Epithelial cell of esophagus (primary cell): ENCODE measurements at places on chromosomes 2 and 18.

GRCh38 chr2:36361396-36361795 is 5.8 kb downstream of the CRIM1 start:
- peak; percentile 55 for DNase-seq

GRCh38 chr2:204535356-204535755 is 9.9 kb upstream of the PARD3B start:
- no peak for DNase-seq

GRCh38 chr2:160916300-160916699 is 243.9 kb upstream of the TANK start:
- DNase-seq = no peak

GRCh38 chr2:151262629-151263028 is 966 bp upstream of the RBM43 start:
- no peak for DNase-seq

- DNase-seq = no peak
Measured at GRCh38 chr2:168234407-168235085, 12.8 kb downstream of the STK39 start.

DNA sequence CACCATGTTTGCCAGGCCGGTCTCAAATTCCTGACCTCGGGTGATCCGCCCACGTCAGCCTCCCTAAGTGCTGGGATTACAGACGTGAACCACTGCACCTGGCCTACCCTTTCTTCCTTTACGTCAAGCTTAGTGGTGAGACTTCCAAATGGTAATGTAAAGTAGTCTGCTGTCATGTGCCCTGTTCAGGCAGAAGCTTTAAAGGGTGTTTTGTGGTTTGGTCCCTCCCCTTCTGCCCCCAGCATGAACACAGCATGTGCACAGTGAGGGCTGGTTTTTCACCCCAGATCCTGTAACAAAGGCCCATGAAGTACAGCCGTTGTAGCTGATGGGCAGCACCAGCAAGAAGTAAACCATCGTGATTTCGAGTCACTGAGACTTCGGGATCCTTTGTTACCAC is 2.7 kb upstream of the DTYMK start:
- DNase-seq = no peak

GRCh38 chr2:38485734-38486133 is 108.7 kb upstream of the ATL2 start:
- DNase-seq = no peak

DNA sequence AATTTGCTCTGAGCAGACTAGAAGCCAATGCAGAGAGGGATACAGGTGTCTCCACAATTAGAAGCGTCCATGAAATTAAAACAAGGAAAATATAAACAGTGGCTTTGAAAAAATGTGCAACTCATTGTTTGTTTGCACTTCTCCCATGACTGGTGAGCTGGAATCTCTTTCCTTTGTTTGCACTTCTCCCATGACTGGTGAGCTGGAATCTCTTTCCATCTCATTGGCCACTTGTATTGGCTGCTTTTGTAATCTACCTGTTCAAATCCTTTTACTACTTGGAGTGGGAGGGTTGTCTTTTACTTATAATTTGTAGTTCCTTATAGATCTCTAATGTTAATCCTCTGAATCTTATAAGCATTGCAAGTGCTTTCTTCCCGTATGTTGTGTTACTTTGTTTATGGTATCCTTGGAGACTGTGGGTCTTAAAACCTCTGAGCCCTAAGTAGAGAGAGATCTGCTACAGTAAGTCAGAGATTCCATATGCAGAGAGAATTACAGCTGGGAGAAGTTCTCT is 94.1 kb downstream of the RTN4 start:
- no peak for DNase-seq

- DNase-seq = no peak
Measured at GRCh38 chr2:102006886-102007278, 15.1 kb downstream of the IL1R2 start.

DNA sequence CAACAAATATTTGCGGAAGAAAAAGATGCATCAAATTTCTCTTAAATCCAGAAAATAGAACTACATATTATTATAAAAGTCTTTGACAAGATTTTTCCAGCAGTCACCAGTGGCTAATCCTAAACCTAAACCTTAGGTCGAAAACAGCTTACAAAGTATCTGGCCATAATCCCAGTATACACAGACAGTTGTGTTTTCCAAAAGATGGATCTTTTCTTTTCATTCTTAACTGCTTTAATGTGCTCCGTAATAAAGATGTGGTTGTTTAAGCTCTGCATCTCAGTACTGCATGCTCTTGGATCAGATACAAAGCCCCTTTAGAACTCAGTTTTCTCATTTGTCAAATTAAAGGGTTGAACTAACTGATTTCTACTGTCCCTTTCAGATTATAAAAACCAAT is 247.8 kb downstream of the TXNL1 start:
- no peak for DNase-seq

- DNase-seq = no peak
Measured at GRCh38 chr2:151159109-151159662, 102.5 kb downstream of the RBM43 start.

DNA sequence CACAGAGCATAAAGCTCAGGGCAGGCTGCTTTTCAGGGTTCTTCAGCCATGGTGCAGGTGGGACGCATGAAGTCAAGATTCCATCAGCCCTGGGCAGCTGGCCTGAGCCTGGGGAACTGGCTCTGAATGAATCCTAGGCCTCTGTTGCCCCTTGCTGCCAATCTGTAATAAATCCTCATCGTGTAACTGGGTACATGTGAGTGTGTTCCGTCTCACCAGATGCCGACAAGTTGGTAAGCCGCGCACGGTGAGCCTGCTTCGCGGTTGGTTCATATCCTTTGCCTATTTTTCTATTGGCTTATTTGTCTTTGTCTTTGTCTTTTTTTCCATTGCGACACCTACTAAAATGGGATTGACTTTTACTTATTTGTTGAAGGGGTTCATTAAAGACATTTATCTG is 27.7 kb downstream of the B3GNT7 start:
- no peak for DNase-seq

GRCh38 chr18:61679836-61680235 is 213.0 kb downstream of the RNF152 start:
- DNase-seq = peak; percentile 3

DNA sequence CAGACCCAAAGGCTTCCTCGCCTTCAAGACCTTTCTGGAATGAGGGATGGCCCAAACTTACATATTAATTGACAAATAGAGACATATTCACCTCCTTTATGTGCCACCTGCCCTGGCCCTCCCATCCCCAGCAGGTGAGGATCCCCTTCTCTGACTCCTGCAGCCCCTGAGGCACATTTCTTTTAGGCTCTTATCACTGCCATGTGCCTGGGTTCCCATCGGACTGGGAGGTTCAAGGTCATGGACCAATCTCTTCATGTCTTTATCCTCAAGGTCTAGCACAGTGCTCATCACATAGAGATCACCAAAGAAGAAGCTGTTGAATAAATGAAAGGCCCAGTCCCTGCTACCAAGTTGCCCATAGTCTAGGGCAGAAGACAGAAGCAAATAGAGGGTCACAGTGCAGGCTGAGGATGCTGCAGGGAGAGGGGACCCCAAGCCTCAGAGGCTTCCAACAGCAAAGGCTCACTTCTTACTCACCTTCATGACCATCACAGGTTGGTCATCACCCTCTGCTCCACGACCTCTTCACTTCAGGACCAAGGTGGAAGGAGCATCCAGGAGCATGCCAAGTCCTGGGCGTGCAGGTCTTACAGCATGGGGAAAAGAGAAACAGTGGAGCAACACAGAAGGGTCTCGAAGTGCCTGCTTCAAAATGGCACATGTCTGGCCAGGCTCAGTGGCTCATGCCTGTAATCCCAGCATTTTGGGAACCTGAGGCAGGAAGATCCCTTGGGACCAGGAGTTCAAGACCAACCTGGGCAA is 193.9 kb downstream of the SMAD2 start:
- no peak for DNase-seq

DNA sequence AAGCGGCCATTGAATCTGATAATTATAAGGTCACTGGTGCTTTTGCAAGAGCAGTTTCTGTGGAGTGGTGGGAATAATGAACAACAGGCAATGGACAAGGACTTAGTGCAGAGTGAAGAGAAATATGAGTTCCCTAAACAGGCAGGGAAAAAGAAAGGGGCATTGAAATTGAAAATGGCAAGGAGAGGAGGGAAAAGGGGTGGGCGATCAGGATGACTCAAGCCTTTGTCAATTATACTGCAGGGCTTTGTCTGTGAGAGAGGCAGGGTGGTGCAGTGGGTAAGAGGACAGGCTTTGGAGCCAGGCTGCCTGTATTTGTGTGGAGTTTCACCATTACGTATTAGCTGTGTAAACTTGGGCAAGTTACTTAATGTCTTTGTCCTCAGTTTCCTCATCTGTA is 29.5 kb upstream of the PAIP2B start:
- DNase-seq = no peak
